Kidney (tissue), 22 donors: ENCODE measurements at places on chromosomes 12 and 14. TPM values are rescaled to one million over a fixed set of nuclear protein-coding genes. Genes with fewer than 3 reads are reported as not detected.

The FLRT2 gene
- 16.6 TPM for total RNA-seq

The KRT80 gene
- total RNA-seq, result 12.3 TPM

The HOXC10 gene
- total RNA-seq, result 50.7 TPM

DNA sequence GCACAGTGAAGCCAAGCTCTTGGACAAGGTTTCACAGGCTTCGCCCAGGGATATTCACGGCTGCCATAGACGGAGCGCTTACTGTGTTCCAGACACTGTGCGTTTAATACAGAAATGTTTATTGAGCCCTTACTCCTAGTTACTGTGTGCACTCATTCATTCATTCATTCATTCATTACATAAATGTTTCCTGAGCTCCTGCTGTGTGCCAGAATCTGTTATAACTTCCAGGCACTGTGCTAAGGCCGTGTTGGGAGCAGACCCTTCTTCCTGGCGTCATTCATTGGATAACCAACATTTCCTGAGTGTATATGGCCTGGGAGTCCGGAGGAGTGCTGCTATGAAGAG, 760 bp upstream of the MED13L start:
- H3K4me3 ChIP-seq, result peak overlapping the region; percentile 25
- H3K4me1 ChIP-seq, result peaks cover 4% of the 10 kb centered on the region
- no peak for DNase-seq
- H3K27ac ChIP-seq, result no peak overlapping the region
- no peaks in the 10 kb centered on the region for H3K36me3 ChIP-seq

GRCh38 chr14:102831163-102831804, 54.0 kb downstream of the TRAF3 start:
- H3K27me3 ChIP-seq, result no peaks in the 10 kb centered on the region
- H3K4me3 ChIP-seq, result no peak overlapping the region
- no peaks in the 10 kb centered on the region for H3K36me3 ChIP-seq
- H3K27ac ChIP-seq, result no peak overlapping the region
- peaks cover 4% of the 10 kb centered on the region for H3K4me1 ChIP-seq
- no peak for DNase-seq

GRCh38 chr14:23877111-23877510, 76.5 kb upstream of the DHRS4 start:
- H3K4me1 ChIP-seq, result no peaks in the 10 kb centered on the region
- no peaks in the 10 kb centered on the region for H3K36me3 ChIP-seq
- no peak for DNase-seq
- no peak overlapping the region for H3K27ac ChIP-seq
- no peaks in the 10 kb centered on the region for H3K27me3 ChIP-seq
- no peak overlapping the region for H3K4me3 ChIP-seq

- no peak for DNase-seq
- H3K27me3 ChIP-seq, result no peaks in the 10 kb centered on the region
- H3K27ac ChIP-seq, result no peak overlapping the region
- no peak overlapping the region for H3K4me3 ChIP-seq
- peaks cover 7% of the 10 kb centered on the region for H3K4me1 ChIP-seq
These were observed 220.4 kb downstream of the NUBPL start for GRCh38 chr14:31781578-31781977.

DNA sequence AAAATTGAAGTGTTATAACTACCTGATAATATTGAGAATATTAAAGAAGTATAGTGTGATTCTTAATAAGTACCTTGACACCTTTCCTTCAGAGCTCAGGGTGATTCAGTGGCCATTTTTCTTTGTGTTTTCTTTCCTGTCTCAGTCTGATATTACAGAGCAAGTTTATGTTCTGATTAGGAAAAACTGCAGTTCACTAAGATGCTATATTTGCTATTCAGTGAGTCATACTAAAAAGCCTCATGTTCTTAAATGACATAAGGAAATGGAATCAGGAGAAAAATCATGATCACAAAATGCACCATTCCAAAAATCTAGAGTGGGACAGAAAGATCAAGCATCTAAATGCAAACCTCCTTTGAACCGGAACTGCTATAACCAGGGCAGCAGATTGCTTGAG, 390.6 kb upstream of the ATP2B1 start:
- no peaks in the 10 kb centered on the region for H3K4me1 ChIP-seq
- no peak overlapping the region for H3K4me3 ChIP-seq
- H3K27ac ChIP-seq, result no peak overlapping the region
- H3K27me3 ChIP-seq, result no peaks in the 10 kb centered on the region
- no peaks in the 10 kb centered on the region for H3K36me3 ChIP-seq

DNA sequence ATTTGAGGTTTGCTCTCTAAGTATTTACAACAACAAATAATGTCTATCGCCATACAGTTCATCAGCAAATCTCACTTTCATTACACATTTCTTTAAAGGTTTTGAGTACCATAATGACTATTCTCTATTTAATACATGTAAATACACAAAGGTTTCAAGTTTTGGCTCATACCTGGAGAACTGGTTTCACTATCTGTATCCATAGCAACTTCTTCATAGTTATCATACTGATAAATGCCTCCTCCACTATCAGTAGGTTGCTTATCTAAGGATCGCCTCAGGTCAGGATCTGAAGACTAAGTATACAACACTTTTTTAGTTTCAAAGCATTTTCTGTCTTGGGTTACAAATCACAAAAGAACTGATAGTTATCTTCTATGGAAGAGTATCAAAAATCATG, 21.4 kb downstream of the ZFC3H1 start:
- H3K27me3 ChIP-seq, result no peaks in the 10 kb centered on the region
- DNase-seq, result no peak
- H3K4me3 ChIP-seq, result no peak overlapping the region
- H3K27ac ChIP-seq, result no peak overlapping the region
- H3K36me3 ChIP-seq, result no peaks in the 10 kb centered on the region

DNA sequence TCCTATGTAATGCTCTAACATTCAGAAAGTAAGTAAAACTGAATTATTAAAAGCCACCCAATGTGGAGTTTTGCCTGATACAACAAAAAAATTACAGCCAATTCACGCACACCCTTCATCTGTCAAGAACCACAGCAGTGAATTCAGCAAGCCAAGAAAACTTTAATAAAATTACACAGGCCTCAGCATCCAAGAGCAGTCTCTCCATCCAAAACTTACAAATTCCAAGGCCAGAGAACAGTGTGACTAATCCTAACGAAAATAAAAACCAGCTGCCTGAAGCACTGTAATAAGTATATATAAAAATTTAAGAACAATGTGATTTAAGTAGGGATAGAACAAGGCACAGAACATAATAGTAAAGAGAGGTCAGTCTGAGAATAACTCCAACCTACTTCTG, 54.2 kb downstream of the SIX6 start:
- H3K27me3 ChIP-seq, result no peaks in the 10 kb centered on the region
- H3K4me1 ChIP-seq, result no peaks in the 10 kb centered on the region
- H3K36me3 ChIP-seq, result no peaks in the 10 kb centered on the region
- H3K4me3 ChIP-seq, result no peak overlapping the region
- H3K27ac ChIP-seq, result no peak overlapping the region

DNA sequence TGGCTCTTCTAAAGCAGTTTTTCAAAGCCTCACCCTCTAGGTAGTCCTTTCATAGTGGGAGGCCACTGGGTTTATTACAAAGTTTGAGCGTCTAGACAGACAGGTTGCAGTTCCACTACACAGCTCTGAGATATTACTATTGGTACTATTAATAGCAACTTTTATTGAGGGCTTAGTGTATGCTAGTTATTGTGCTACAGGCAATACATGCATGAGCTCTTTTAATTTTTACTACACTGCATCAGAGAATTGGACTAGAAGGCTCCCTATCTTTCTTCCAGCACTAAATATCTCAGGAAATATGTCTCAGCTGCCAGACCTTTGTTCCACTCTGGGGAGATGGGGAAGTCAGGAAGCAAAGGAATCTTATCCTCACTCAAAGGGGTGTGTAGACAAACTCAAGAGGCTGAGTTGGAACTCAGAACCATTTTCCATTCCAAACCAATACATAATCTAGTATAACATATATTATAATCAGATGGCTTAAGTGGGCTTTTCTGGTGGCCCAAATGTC, 161.8 kb upstream of the SLC38A2 start:
- no peaks in the 10 kb centered on the region for H3K27me3 ChIP-seq
- H3K4me3 ChIP-seq, result no peak overlapping the region
- H3K4me1 ChIP-seq, result no peaks in the 10 kb centered on the region
- no peak for DNase-seq
- no peak overlapping the region for H3K27ac ChIP-seq

GRCh38 chr12:56010111-56010570, 10.7 kb upstream of the IKZF4 start:
- H3K4me3 ChIP-seq, result no peak overlapping the region
- H3K27me3 ChIP-seq, result no peaks in the 10 kb centered on the region
- peaks cover 11% of the 10 kb centered on the region for H3K4me1 ChIP-seq
- no peaks in the 10 kb centered on the region for H3K36me3 ChIP-seq
- no peak for DNase-seq
- no peak overlapping the region for H3K27ac ChIP-seq

DNA sequence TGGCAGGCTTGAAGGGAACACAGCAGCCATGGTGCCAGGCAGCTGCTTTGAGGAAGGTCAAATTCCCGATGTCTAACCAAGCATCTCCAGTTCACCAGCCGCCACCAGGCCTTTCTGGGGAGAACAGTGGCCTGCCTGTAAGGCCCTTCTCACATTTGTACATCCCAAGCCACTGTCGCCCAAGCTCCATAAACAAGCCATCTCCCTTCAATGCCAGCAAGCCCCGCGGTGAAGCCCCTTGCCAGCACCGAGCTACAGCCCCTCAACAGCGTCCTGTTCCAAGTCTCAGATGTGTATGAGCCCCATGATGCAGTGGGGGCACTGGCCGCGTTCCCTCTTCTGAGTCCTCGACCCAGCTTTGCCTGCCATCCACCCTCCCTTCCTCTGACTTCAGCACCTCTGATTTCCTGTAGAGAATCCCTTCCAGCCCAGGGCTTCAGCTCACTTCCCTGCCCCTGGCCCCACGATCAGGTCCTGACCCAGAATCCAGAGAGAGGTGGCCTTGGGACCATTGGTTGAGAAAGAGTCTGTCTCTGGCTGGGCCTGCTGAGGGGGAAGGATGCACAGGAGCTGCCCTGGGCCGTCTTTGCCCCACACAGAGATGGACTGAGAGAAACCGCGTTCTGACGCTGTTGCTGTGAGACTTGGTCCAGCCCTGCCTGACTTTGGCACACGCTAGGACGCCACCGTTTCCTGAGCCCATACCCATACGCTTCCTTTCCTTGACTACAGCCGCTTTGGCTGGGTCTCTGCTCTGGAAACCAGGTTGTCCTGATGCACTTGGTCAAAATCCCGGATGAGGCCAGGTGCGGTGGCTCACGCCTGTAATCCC, 1.9 kb upstream of the MMP17 start:
- H3K27ac ChIP-seq, result no peak overlapping the region
- H3K4me3 ChIP-seq, result no peak overlapping the region
- DNase-seq, result no peak
- peaks cover 2% of the 10 kb centered on the region for H3K27me3 ChIP-seq
- no peaks in the 10 kb centered on the region for H3K4me1 ChIP-seq

DNA sequence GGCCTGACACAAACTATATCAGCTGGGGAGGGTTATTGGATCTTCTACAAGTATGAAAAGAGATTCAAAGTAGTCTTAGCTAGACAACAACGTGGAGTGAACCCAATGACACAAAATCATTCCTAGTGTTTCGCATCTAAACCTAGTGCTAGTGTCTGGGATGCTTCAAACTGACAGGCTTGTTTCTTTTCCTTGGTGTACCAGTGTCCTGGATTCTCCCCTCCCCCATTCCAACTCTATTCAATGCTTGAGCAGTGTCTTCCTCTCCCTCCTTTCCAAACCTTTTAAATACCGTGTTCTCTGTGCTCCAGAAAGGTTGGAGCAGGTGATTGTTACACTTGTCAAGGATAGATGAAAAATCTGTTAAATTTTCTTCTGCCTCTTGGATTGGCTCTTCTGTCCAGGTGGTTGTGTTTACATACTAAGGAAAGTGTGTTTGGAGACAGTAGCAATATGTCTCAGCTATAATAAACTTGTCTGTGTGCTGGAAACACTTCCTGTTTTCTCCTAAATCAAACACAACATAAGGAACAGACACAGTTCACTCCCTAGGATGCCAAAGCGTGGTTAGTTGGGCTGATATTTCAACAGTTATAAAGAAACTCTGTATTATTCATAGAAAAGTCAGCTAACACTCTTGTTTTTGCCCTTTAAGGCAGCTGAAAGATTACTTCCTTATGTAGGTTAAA, 14.4 kb upstream of the GUCY2C start:
- H3K36me3 ChIP-seq, result no peaks in the 10 kb centered on the region
- no peak overlapping the region for H3K27ac ChIP-seq
- peak; percentile 10 for DNase-seq
- H3K4me3 ChIP-seq, result no peak overlapping the region

GRCh38 chr12:108724054-108724889, 7.0 kb downstream of the CORO1C start:
- no peak for DNase-seq
- H3K4me3 ChIP-seq, result no peak overlapping the region
- H3K4me1 ChIP-seq, result peaks cover 2% of the 10 kb centered on the region
- H3K27ac ChIP-seq, result no peak overlapping the region
- H3K36me3 ChIP-seq, result no peaks in the 10 kb centered on the region
